ENCODE measurements at places on chromosomes 13 and 19. TPM values are rescaled to one million over a fixed set of nuclear protein-coding genes. Genes with fewer than 3 reads are reported as not detected.

The TECR gene
- polyA plus RNA-seq, result 129 TPM

The DCAF15 gene
- polyA plus RNA-seq, result 16.2 TPM

The ELSPBP1 gene
- polyA plus RNA-seq, result not detected

The TNFSF13B gene
- polyA plus RNA-seq, result 6.2 TPM

The PNMA8A gene
- polyA plus RNA-seq, result 0.13 TPM

The PGLYRP1 gene
- polyA plus RNA-seq, result not detected

The LILRA2 gene
- 6.6 TPM for polyA plus RNA-seq

The SRRM5 gene
- 0.22 TPM for polyA plus RNA-seq

The LAIR1 gene
- 75.8 TPM for polyA plus RNA-seq

The ZNF665 gene
- 5.3 TPM for polyA plus RNA-seq

The DNAJC3 gene
- 19.1 TPM for polyA plus RNA-seq

The FAM98C gene
- 16.9 TPM for polyA plus RNA-seq

The FFAR1 gene
- polyA plus RNA-seq, result not detected

The CPAMD8 gene
- 9.6 TPM for polyA plus RNA-seq

The LSM4 gene
- polyA plus RNA-seq, result 100 TPM

The GFY gene
- not detected for polyA plus RNA-seq

The CEACAM1 gene
- polyA plus RNA-seq, result 1.4 TPM

The GRK1 gene
- not detected for polyA plus RNA-seq

The APOC1 gene
- polyA plus RNA-seq, result 40.3 TPM

The CYP2A6 gene
- polyA plus RNA-seq, result 0.22 TPM

The SULT2A1 gene
- not detected for polyA plus RNA-seq

The UBE2L5 gene
- 0.12 TPM for polyA plus RNA-seq

The OR7D2 gene
- polyA plus RNA-seq, result 0.11 TPM

The NKG7 gene
- 10.3 TPM for polyA plus RNA-seq

The CGB2 gene
- polyA plus RNA-seq, result not detected

The LRRC25 gene
- 9.8 TPM for polyA plus RNA-seq

The MAP4K1 gene
- 1.8 TPM for polyA plus RNA-seq

The GSX1 gene
- polyA plus RNA-seq, result not detected

The NLRP11 gene
- 0.03 TPM for polyA plus RNA-seq

The CD209 gene
- polyA plus RNA-seq, result 12.8 TPM

The SLC15A1 gene
- polyA plus RNA-seq, result 1.8 TPM

Measured in adipose tissue (tissue), 3 donors.